ENCODE measurements at places on chromosomes 6 and 20. TPM values are rescaled to one million over a fixed set of nuclear protein-coding genes. Genes with fewer than 3 reads are reported as not detected.

Gene IL17A
- total RNA-seq, result not detected

Gene NFKBIL1
- 8.9 TPM for total RNA-seq

Gene LCA5
- total RNA-seq, result 0.39 TPM

Gene RAB22A
- 10.8 TPM for total RNA-seq

Gene CGAS
- total RNA-seq, result 4.5 TPM

Gene TAB2
- 31.7 TPM for total RNA-seq

Gene MYH7B
- total RNA-seq, result 0.03 TPM

Gene RNF182
- total RNA-seq, result 3.5 TPM

Gene FRK
- 2.0 TPM for total RNA-seq

All from A549 treated with dexamethasone at 1 μM for 4 hours (cell line).